HepG2 (cell line): ENCODE measurements at places on chromosomes 6 and 20.
A peak's percentile ranks its signal among the peaks of the same experiment; 100 is the strongest.

DNA sequence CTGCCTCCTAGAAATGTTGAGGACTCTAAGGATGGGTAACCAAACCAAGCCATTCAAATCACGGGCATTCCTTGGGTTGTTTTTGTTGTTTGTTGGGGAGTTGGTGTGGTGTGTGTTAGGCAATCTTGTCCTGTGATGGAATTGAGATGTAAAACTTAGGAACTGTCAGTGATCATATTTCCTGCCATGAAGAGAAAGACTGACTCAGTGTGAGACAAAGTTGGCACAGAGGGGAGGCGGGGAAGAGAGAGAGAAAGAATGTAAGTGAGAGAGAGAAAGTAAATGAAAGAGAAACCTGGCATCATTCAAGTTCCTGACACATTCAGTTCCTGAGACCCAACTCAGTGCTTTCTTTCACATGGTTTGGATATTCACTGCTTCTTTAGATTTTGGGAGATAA, 21.6 kb upstream of the FBXO30 start:
- no peak for DNase-seq

DNA sequence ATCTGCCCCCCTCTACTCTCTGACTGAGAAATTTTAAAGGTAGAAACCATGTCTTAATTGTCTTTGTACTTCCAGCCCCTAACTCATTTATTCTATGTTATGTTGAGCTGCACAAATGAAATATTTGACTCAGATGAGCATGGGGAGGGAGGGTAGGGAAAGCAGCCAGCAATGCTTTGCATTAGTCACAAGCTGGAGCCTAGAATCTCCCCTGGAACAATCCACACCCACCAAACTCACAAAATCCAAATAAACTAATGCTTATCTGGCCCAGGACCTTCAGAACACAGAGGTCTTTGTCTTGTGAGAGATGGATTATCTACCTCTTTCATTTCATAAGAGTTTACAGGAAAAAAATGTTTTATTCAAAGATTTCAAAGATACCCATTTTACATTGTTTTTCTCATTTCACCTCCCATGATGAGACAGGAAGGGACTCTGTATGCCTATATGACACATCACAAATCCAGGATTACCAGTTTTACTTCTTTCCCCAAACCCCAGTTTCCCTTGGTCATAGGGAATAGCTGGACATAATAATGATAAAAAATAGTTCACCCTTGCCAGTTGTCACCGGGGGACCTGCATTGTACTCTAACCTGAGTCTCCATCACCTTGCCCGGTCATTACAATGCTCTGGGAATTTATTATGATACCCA, 466.9 kb downstream of the KIF16B start:
- peak; percentile 27 for DNase-seq

DNA sequence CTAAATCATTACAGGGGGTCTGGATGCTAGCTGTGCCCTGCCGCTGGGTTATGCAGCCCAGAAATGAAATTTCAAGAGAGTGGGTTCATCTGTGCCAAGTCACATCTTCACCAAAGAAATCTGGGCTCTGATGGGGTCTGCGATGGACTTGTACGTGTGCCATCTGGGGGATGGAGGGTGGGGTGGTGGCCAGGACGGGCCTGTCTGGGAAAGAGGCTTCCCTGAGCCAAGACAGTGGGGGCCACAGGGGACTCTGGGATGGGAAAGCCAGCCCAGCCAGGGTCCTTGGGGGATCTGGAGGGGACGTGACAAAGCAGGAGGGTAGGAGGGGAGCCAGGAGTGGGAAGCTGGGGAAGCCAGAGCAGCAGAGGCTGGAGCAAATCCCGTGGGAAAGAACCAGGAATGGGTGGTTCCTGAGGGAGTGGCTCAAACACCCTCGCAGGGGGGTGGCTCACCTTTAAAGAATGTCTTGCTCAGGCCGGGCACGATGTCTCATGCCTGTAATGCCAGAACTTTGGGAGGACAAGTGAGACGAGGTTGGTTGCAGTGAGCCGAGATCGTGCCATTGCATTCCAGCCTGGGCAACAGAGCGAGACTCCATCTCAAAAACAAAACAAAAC, 36.3 kb upstream of the SULF2 start:
- no peak for DNase-seq

DNA sequence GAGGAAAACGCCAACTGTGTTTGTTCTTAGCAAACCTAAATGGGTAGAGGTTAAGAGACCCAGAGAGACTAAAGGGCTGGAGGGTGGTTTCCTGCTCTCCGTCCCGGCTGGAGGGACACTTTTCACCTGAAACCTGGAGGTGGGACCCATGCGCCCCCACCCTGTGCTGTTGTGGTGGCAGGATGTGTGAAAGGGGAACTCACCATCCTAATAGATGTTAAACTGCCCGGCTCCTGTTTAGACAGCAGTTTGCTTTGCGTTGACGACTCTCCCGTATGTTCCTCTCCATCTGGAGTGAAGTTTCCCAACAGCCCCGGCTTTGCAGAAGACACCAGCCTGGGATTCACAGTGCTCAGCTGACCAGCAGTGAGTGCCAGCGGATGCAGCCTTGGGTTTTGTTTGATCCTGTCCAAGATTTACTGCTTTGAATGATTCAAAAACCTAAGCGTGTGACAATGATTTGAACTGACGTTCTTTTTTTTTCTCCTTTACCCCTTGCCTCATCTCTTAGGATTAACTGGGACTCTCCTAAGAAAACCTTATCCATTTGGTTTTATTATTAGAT, 66.0 kb downstream of the CDH4 start:
- no peak for DNase-seq

- DNase-seq, result no peak
These were observed 121.7 kb downstream of the NKAIN2 start for GRCh38 chr6:123925350-123925749.

GRCh38 chr6:148367411-148368024, 24.9 kb downstream of the SASH1 start:
- no peak for DNase-seq

- no peak for DNase-seq
These were observed 81.3 kb downstream of the HMGCLL1 start for GRCh38 chr6:55497694-55498093.

DNA sequence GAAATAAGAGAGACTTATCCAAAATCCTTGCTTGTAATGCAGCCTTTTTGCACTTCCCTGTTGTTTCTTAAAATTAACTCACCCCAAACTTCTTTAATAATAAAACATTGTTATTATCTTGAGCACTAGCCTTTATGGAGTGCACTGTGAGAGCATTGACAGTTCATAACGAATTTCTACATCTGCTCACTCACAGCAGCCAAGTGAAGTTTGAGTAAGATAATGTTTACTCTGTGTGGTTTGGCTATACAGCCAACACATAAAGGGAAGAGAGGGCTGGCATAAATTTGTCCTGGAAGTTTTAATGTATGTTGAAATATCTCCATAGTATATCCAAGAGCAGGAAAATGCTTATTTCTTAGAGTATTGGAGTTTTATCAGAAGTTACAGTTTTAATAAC, 227.9 kb downstream of the FRK start:
- DNase-seq, result no peak

GRCh38 chr6:56292505-56293181, 45.3 kb upstream of the COL21A1 start:
- peak; percentile 62 for DNase-seq

- DNase-seq, result no peak
These were observed 13.9 kb upstream of the DACT2 start for GRCh38 chr6:168333491-168333890.

GRCh38 chr6:158611541-158612370, 32.8 kb downstream of the DYNLT1 start:
- DNase-seq, result no peak

DNA sequence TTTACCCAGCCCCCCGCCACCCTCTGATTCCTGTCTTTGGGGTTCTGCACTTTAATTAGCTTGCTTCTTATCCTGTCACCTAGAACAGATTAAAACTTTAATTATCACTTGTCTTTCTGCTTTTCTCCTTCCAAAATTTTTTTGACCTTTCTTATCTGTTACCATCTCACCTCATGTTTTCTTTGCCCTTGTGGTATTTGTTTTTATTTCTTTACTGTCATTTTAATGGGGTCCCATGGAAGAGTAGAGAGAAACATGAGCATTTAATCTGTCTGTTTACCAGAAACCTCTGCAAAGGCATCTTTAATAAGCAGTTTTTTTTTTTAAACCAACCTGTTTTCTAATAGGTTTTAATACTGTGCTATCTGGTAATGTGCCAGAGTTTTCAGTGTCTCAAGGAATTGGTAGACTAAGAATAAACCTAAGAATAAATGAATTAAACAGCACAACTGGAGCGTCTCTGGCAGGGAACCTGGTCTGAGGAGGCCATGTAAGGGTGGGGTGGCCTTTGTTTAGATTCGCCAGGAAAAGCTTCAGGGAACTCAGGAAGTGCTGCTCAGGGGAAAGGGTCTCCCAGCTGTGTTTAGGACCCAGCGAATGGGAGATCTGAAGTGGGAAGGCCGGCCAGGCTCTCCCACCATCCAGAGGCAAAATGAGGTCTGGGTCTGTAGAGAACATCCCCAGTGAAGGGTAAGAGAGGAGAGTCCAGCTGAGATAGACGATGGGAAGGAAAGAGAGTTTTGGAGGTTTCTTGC, 69.8 kb downstream of the ARID1B start:
- no peak for DNase-seq

DNA sequence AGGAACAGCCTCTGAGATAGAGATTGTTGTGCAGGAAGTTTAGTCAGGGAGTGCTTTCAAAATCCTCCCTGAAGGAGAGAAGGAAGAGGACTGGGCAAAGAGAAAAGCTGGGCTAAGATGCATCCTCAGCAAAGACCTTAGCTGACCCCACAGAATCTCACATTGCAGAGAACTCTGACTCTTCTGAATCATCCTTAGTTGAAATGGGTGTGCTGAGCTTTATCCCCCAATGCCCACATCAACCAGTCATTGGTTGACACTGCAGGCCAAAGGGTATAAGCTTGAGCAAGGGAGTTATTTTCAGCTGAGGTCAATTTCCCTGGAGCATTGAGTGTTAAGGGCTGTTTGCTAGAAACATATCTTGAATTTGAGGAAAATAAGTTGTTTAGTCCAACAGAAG, 732.2 kb downstream of the CBLN4 start:
- DNase-seq, result no peak

GRCh38 chr6:117007659-117008058, 130.6 kb downstream of the RFX6 start:
- DNase-seq, result no peak

- DNase-seq, result no peak
These were observed 8.9 kb downstream of the FBXO5 start for GRCh38 chr6:152973916-152974315.

GRCh38 chr6:158707821-158708195, 58.0 kb downstream of the SYTL3 start:
- DNase-seq, result no peak

DNA sequence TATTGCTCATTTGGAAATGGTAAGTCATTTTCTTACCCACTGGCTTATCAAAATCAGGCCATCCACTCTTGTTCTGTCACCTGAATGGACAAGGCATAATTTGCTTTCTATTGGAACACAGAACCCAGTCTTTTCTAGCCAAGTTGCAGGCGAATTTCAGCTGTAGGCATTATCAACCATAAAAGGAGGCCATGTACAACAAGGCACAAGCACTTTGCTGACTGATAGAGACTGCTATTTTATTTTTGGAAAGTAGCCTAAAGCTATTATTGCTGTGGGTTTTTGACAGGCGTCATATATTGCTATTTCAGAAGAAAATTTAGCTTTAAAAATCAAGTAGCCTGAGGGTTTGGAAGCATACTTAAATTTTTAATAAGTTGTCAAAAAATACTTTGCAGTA, 344.2 kb downstream of the HDGFL1 start:
- DNase-seq, result no peak

- no peak for DNase-seq
These were observed 41.7 kb downstream of the ALDH5A1 start for GRCh38 chr6:24536466-24536865.

- no peak for DNase-seq
These were observed 574.2 kb upstream of the JAG1 start for GRCh38 chr20:11248011-11248409.

DNA sequence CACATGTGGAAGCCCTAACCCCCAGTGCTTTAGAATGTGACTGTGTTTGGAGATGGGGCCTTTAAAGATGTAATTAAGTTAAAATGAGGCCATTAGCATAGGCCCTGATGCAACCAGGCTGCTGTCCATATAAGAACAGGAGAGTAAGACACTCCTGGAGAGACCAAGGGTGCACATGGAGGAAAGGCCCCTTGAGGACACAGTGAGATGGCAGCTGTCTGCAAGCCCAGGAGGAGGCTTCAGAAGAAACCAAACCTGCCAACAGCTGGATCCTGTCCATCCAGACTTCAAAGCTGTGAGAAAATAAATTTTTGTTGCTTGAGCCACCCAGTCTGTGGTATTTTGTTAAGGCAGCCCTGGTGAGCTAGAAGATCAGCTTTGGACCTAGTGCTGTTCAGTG, 16.8 kb upstream of the SNRPB2 start:
- no peak for DNase-seq

DNA sequence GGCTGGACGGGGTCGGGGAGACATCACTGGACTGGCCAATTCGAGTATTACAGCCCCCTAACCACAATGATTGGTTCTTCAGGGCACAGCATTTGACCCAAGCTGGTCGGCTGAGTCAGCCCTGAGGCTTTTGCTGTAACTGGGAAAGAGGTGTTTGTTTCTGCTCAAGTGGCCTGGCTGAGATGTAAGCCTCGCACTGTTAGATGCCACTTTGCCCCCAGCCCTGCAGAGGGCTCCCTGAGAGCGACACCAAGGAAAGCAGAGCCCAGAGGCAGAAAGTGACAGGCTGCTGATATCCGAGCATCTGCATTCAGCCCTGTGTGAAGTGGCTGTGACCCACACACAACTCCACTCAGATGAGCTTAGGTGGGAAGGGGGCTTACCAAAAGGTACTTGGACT, 19.4 kb downstream of the ERGIC3 start:
- DNase-seq, result peak; percentile 50

- DNase-seq, result no peak
These were observed 123.8 kb downstream of the FAM83B start for GRCh38 chr6:54970337-54970736.

DNA sequence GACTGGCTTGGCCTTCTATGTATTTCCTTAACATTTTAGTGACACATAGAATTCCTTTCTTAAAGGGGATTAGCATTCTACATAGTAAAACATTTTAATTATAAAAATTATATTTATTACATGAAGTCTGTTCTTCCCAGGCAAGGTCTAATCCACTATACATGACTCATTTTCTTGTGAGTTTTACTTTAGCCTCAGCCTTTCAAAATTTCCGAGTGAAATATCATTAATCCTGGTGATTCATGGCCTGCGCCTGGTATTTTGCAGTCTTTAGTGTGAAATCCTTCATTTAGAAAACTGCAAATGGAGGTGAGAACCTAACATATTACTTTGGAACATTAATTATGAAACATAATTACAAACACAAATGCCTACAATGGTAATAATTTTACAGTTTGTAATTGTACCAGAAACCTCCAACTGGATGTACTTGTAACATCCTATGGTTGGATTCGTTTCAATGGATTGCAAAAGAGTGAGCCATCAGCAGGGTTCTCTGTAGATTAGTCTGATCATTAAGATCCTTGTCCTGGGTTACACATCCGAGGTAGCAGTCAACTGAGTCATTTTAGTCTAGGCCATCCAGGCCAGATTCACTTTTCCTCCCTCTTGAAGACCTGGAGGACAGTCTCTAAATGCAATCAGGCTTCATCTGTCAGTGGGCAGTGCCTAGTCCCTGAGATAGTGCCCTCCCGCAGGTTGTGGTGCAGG, 272.0 kb downstream of the PACRG start:
- DNase-seq, result no peak

GRCh38 chr20:58471193-58472164, 43.7 kb downstream of the APCDD1L start:
- no peak for DNase-seq

GRCh38 chr6:147201885-147202515, 2.2 kb upstream of the STXBP5 start:
- peak; percentile 59 for DNase-seq

- peak; percentile 35 for DNase-seq
These were observed 50.5 kb upstream of the PAK5 start for GRCh38 chr20:9889270-9889981.

- no peak for DNase-seq
These were observed 1.9 kb downstream of the TMEM30A start for GRCh38 chr6:75282706-75283105.
